ENCODE measurements at places on chromosomes 4 and X. TPM values are rescaled to one million over a fixed set of nuclear protein-coding genes. Genes with fewer than 3 reads are reported as not detected.

CD40LG gene
- not detected for polyA plus RNA-seq

PTCHD1 gene
- 0.95 TPM for polyA plus RNA-seq

CENPVL1 gene
- polyA plus RNA-seq, result not detected

DUSP21 gene
- not detected for polyA plus RNA-seq

NFXL1 gene
- 8.4 TPM for polyA plus RNA-seq

C1QTNF7 gene
- polyA plus RNA-seq, result 2.5 TPM

RASGEF1B gene
- polyA plus RNA-seq, result 4.8 TPM

DMRTC1 gene
- not detected for polyA plus RNA-seq

PFKFB1 gene
- 0.82 TPM for polyA plus RNA-seq

PDE6B gene
- 16.1 TPM for polyA plus RNA-seq

AMTN gene
- not detected for polyA plus RNA-seq

HERC3 gene
- 17.4 TPM for polyA plus RNA-seq

HSFX3 gene
- 1.1 TPM for polyA plus RNA-seq

CXCL13 gene
- 13.2 TPM for polyA plus RNA-seq

SOX3 gene
- polyA plus RNA-seq, result 0.10 TPM

DNA sequence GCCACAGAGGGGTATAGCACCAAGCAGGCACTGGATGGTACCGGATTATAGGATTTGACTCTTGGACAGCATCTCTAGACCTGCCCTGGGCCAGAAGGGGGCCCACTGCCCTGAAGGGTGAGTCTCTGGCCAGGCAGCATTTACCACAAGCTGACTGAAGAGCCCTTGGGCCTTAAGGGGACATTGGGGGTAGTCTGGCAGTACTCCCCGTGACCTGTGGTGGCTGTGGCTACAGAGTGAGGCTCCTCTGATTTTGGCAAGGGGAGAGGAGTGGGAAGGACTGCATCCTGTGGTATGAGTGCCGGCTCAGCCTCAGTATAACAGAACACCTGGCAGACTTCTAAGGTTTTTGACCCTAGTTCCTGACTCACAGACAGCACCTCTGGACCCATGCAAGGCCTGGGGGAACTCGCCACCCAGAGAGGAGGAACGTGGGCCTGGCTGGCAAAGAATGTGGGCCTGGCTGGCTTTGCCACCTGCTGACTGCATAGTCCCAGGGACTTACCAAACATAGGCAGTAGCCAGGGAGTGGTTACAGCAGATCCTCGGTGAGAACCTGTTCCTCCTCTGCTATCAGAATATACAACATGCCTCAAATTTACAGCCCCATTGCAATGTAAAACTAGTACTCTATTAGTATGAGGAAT is 48.1 kb downstream of the ABCB7 start:
- DNase-seq, result no peak

- DNase-seq, result no peak
Observed at GRCh38 chr4:163556177-163556576, 61.7 kb downstream of the TMA16 start.

- DNase-seq, result no peak
Observed at GRCh38 chr4:87209696-87210095, 10.7 kb downstream of the KLHL8 start.

GRCh38 chr4:87532907-87533306 is 3.7 kb upstream of the SPARCL1 start:
- no peak for DNase-seq

DNA sequence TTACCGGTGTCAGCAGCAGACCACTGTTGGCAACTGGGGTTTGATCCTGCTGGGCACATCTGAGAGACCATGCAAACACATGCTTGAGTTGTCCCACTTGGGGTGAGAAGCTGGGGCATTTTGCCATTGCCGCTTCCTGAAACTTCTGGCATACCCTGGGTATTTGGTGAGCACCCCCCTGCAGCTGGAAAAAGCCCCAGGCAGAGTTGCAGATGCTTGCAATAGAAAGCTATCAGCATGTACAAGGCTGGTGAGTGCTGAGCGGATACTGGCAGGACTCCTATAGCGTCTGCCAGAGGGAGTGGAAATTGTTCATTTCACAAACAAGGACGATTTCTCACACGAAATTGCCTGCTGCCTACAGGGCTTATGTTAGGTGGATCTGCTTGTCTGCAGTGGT is 32.3 kb downstream of the SUPT20HL1 start:
- no peak for DNase-seq

DNA sequence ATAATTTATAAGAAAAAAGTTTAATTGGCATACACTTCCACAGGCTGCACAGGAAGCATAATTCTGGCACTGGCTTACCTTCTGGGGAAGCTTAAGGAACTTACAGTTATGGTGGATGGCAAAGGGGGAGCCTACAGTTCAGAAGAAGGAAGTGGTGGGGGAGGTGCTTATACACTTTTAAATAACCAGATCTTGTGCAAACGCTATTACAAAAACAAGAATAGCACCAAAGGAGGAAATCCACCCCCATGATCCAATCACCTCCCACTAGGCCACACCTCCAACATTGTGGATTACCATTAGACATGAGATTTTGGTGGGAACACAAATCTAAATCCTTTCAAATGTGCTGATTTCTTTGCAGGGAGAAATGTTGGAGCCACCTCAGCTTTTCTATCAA is 287.7 kb downstream of the CPXCR1 start:
- no peak for DNase-seq

GRCh38 chr4:25401066-25401465 is 24.0 kb downstream of the ANAPC4 start:
- no peak for DNase-seq

DNA sequence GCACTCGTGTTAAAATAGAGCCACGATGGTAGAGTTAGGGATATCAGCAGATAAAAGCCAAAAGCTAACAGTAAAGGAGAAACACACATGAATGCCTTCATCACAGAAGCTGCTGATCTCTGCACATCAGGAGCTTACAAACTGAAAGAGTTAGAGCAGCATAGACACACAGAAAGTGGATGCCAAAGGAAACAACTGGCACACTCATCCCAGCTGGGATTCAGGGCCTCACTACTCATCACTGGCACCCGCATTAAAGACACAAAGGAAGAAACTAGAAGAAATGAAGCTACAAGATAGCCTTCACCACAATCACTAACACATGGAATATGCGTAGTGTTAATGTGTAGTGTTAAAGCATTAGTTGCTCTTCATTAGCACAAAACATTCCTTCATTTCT is 156.4 kb upstream of the TBL1X start:
- no peak for DNase-seq

DNA sequence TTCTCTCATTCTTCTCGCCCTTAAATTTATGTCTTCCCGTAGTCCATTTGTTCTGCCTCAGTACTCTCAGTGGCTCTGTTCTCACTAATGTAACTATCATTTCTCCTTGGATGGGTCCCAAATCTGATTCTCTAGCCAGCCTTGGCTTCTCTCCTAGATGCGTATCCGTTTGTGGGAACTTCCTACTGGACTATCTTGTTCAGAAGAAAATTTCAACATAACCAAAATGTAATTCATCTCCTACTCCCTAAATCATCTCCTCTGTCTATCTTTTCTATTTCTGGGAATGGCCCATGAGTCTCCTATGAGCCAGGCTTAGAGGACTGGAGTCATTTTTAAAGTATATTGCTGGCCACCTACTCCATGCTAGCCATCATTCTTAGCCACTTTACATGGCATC is 4.4 kb upstream of the C4orf36 start:
- no peak for DNase-seq

GRCh38 chr4:127856196-127856812 is 24.4 kb upstream of the PLK4 start:
- DNase-seq, result no peak

- no peak for DNase-seq
Observed at GRCh38 chr4:150155391-150155790, 77.1 kb downstream of the DCLK2 start.

DNA sequence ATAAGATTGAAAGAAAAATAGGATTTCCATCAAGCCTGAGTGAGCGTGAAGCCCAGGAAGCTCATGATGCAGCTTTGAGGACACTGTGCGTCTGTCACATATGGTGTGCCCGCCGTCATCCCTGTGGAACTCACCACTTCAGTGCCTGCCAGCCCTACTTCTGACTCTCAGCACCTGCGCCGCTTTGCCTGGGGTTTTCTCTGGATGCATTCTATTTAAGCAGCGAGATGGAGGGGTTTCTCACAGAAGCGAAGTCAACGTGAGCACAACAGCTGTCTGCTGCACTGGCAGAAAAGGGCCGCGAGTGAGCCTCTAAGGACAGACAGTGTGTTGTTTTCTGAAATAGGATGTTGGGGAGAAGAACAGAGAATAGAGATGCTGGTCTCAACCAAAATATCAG is 6.2 kb upstream of the TMEM128 start:
- DNase-seq, result no peak

GRCh38 chr4:76758996-76759395 is 138.9 kb downstream of the SOWAHB start:
- no peak for DNase-seq

GRCh38 chrX:139052461-139052860 is 340.9 kb upstream of the FGF13 start:
- DNase-seq, result no peak

GRCh38 chr4:130825284-130825683 is 1729.3 kb downstream of the C4orf33 start:
- DNase-seq, result no peak

GRCh38 chr4:158599765-158600498 is 71.8 kb downstream of the C4orf46 start:
- DNase-seq, result no peak

DNA sequence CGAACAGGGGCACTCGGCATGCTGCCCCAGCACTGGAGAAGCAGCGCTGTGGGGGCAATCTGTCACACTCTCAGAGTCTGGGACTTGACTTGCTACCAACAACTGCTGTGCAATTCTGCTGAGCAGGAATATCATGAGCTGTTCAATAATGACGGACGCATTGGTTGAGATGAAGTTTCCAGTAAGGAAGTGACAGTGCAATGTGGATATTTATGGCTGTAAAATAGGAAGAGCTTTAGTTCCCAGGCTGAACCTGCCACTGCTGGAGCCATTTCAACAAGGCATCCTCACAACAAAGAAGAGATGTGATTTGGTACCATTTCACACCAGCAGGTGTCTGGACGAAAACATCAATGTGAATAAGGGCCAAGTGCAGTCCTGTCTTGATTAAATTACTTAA is 24.2 kb downstream of the CHST7 start:
- DNase-seq, result no peak

- DNase-seq, result no peak
Observed at GRCh38 chr4:141541851-141542250, 94.5 kb upstream of the IL15 start.

DNA sequence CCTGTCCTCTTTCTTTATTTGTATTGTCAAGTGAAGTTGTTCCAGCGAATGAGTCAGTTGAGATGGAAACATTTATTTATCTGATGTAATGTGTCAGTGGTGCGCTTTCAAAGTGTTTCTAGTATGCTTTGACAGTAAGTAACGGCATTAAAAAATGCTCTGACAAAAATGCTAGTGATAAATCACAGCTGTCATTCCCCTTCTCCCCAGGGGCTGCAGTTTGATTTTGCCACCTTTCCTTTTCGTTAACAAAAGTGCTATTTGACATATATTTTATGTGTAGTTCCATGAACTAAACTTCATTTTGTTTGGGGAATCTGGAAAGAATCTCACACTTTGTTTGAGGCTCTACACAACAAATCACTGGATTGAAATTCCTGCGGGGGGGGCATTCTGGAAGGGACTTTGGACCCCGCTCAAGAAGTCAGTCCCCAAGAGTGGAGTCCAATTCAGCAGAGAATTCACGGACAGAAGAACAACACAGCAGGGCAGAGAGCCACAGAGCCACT is 7.6 kb upstream of the TBC1D19 start:
- no peak for DNase-seq

DNA sequence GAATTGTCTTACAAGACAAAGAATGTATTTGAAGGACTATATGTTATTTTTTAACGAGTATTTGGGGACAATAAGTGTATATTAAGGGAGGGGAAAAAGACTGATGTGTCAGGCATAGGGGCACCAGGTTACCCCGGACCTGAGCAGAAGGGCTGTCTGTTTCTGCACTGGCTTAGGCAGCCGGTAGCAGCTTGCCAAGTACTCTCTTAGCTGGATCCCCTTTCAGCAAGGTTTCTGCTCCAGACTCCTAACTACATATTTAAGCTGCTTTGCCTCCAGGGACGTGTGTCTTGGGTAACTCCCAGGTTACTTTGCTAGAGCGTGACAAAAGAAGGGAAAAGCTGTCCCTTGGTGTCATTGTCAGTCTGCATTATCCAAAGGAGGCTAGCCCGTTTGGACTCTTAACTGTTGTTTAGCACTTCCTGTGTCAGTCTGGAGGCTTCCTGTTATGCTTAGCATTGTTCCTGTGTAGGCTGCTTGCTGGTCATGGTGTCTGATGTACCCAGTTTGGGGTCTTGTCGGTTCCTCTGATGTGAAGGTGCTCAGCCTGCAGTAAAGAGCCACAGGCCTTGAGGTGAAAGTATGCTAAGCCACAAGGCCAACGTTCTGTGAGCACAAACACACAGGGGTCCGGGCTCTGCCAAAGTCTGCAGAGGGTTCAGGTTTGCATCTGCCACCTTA is 11.6 kb downstream of the CXCR3 start:
- no peak for DNase-seq

DNA sequence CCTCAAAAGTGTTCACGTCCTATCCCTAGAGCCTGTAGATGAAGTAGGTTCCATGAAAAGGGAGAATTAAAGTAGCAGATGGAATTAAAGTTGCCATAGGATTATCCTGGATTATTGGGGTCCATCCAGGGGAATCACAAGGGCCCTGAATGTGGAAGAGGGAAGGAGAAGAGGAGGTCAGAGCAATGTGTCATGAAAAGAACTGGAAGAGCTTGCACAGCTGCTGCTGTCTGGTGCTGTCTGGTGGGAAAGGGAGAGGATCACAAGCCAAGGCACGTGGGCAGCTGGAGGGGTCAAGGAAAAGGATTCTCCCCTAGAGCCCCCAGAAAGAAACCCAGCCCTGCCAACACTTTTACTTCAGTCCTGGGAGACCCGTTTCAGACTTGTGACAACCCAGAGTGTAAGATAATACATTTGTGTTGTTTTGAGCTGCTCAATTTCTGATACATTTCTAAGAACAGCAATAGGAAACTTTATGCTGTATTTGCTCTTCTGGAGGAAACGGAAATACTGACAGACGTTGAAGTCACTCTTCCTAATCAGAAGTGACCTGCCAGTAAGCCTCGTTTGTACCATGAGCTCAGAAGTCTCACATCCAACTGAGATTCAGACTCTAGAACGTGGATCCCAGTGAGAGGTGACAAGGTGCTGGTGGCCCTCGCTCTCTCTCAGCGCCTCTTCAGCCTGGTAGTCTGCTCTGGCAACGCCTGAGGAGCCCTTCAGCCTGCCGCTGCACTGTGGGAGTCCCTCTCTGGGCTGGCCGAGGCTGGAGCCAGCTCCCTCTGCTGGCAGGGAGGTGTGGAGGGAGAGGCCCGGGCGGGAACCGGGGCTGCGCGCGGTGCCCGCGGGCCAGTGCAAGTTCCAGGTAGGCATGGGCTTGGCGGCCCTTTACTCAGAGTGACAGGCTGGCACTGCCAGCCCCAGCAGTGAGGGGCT is 34.7 kb upstream of the ENPP6 start:
- DNase-seq, result no peak
